ENCODE measurements at places on chromosomes 5 and 9.

DNA sequence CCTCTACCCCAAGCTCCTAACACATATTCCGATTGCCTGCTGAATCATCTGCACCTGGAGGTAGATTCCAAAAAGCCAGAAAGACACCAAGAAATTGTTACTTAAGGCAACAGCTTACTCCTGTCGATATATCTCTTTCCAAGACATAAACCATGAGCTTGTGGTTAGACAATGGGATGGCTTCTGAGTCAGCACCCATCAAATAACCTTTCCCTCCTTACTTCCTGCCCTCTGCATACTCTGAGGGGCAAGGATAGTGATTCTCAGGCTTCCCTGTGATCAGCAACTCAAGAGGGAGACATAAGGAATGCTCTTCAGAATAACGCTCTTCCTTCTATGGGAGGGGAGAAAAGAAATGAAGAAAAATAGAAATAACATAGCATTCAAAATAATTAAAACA lies 70.9 kb downstream of the TMEM215 start:
- no peak for DNase-seq

DNA sequence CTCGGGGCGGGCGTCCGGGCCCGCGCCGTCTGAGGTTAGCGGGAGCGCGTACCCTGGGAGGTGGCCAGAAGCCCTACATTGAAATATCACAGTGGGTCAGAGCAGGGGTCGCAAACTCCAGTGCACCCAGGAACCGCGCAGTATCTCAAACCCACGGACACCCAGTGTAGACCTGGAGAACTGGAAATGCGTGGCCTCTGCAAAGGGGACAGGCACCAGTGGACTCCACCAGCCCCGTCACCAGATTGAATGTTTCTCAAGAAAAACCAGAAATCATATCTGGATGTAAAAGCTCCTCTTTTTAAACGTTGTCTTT lies 117.6 kb upstream of the SMIM23 start:
- DNase-seq = no peak

DNA sequence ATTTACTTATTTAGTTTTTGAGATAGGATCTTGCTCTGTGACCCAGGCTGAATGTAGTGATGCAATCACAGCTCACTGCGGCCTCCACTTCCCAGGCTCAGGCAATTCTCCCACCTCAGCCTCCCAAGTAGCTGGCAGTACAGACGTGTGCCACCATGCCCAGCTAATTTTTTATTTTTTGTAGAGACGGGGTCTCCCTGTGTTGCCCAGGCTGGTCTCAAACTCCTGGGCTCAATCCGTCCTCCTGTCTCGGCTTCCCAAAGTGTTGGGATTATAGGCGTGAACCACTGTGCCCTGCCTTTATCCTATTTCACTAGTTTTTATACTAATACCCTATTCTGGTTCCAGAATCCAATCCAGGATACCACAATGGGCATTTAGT lies 6.8 kb downstream of the RPS14 start:
- DNase-seq = no peak

DNA sequence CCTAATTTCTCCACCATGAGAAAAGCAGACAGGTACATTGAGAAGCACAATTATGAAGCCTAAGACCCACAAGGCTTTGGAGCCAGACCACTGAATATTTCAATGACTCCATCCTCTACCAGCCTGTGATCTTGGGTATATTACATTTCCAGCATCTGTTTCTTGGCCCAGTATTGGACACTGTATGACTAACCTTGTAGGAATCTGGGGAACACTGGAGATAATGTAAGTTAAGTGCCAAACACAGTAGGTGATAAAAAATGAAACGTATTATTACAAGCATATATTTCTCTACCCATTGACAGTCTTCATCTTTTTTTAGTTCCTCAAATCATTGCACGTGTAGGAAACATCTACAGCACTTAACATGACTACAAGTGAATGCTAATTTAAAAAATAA lies 28.6 kb upstream of the FEM1C start:
- DNase-seq = no peak

GRCh38 chr5:160165137-160166068 lies 46.2 kb upstream of the PWWP2A start:
- no peak for DNase-seq

GRCh38 chr9:70080481-70081119 lies 37.0 kb downstream of the MAMDC2 start:
- DNase-seq = no peak

DNA sequence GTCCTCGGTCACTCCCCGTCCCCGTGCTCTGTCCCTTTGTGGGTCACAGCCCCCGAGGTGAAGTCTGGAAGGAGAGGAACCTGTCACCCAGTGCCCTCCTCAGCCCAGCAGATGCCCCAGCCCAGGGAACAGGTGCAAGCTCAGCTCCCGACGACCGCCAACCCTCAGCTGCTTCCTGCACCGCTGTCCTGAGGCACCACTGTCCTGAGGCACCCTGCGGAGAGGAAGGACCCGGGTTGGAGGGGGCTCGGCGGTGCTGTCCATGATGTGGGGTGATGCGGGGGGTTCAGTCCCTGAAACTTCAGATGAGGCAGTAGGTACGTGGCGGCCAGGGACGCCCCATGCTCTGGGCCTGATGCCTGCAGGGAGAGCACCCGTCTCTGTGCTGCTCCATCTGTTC lies 81.4 kb downstream of the COL5A1 start:
- DNase-seq = no peak

GRCh38 chr9:87063246-87063645 lies 115.9 kb upstream of the GAS1 start:
- DNase-seq = no peak
